H1 (cell line): ENCODE measurements at places on chromosomes 2 and 18. TPM values are rescaled to one million over a fixed set of nuclear protein-coding genes. Genes with fewer than 3 reads are reported as not detected.
A peak's percentile ranks its signal among the peaks of the same experiment; 100 is the strongest.

Gene CCBE1
- 2.6 and 4.4 TPM in 2 replicates for total RNA-seq

GRCh38 chr2:234690569-234691213 lies 193.8 kb upstream of the ARL4C start:
- H3K27ac ChIP-seq, result no peak overlapping the region
- DNase-seq, result peak; percentile 19
- H3K4me3 ChIP-seq, result no peak overlapping the region
- H3K27me3 ChIP-seq, result no peaks in the 10 kb centered on the region
- no peaks in the 10 kb centered on the region for H3K36me3 ChIP-seq

Gene PDE1A
- total RNA-seq, result 0.15 and 0.34 TPM in 2 replicates

GRCh38 chr18:7678801-7679200 lies 111.7 kb downstream of the PTPRM start:
- H3K4me3 ChIP-seq, result no peak overlapping the region
- no peaks in the 10 kb centered on the region for H3K27me3 ChIP-seq
- no peaks in the 10 kb centered on the region for H3K36me3 ChIP-seq
- H3K4me1 ChIP-seq, result no peaks in the 10 kb centered on the region
- no peak overlapping the region for H3K27ac ChIP-seq

DNA sequence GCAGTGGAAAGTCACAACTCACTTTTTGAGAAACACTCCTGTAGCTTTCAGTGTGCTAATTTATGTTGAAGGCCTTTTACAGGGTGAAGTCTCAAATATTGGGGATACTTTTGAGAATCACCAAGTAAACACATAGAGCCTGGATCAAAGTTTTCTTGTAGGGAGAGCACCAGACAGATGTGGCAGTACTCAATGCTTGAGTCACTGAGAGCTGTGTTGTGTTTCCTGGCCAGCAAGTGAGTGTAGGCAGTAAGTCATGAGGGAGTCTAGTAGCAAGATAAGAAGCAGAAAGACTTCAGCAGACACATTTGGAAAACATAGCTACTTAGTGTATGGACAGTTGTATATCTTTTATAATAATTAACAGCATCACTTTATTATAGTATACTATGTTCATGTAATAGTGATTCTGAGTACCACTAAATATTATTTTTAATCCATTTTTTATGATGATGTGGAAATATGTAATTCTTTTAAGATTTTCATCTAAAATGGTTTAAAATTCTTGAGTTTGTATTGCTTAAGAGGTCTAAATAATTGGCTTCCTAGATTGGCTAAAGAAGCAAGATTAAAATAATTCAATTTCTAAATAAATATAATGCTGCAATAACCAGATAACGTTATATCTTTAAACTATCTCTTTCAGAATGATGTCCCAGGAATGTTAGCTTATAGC lies 12.8 kb downstream of the PSMD1 start:
- no peak for DNase-seq
- H3K27me3 ChIP-seq, result no peaks in the 10 kb centered on the region
- no peak overlapping the region for H3K27ac ChIP-seq
- H3K4me3 ChIP-seq, result no peak overlapping the region
- H3K4me1 ChIP-seq, result no peaks in the 10 kb centered on the region

Gene MC2R
- not detected in 2 replicates for total RNA-seq

Gene GRHL1
- 2.8 and 3.6 TPM in 2 replicates for total RNA-seq

DNA sequence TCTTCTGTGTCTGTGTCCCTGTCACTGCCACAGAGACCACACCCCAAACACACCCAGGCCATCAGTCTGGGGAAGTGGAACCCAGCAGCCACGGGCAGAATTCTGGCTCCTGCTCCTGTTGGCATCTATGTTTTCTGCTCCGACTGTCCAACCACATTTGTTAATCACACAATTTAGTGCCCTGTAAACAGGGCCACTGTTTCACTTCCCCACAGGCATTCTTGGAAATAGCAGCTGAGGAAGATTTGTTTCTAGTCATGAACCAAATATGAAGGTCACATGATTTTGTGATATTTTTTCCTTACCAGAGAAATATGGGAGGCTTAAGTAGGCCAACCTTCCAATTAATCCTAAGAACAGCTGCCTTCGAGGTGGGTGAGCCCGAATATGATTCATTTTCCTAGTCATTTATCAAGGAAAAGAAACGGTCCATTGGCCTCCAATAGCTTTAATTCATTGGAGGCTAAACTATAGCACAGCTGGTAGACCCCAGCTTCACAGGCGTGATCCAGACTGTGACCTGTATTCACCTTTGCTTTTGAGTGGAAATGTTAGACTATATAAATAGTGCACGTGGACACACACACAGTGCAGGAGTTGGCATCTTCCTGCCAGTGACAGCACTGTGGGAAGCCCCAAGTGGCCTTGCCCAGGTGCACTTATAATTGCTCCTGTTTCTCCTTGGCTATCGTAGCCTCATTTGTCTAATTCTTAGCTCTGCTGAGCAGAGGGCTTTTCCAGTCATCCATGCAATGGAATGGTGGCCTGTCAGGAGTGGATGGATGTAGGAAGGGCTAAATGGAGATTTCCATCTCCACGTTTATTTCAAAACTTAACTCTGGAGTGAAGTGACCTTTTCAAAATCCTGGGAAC lies 267.9 kb downstream of the LPIN1 start:
- H3K4me3 ChIP-seq, result no peak overlapping the region
- no peaks in the 10 kb centered on the region for H3K4me1 ChIP-seq
- H3K27ac ChIP-seq, result no peak overlapping the region
- H3K36me3 ChIP-seq, result no peaks in the 10 kb centered on the region

GRCh38 chr2:241577413-241578122 lies 19.0 kb downstream of the BOK start:
- H3K4me3 ChIP-seq, result no peak overlapping the region
- no peaks in the 10 kb centered on the region for H3K4me1 ChIP-seq

DNA sequence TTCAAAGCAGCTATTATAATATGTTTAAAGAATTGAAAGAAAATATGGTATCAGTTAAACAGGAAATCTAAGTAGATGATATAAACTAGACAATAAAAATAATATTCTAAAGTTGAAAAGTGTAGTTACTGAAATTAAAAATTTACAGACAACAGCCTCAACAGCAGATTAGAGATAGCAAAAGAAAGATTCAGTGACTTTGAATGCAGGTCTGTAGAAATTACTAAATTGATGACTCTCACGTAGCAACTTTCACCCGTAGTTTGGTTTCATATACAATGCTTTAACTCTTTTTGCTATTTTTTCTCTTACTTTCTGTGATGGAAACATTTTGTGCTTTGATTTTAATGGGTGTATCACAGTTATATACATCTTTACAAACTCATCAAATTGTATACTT lies 44.8 kb downstream of the SPAST start:
- H3K27ac ChIP-seq, result no peak overlapping the region
- no peak for DNase-seq
- no peaks in the 10 kb centered on the region for H3K4me1 ChIP-seq
- H3K4me3 ChIP-seq, result no peak overlapping the region
- no peaks in the 10 kb centered on the region for H3K36me3 ChIP-seq

GRCh38 chr2:69946351-69947324 lies 14.8 kb downstream of the ASPRV1 start:
- no peak overlapping the region for H3K27ac ChIP-seq
- no peak for DNase-seq
- H3K27me3 ChIP-seq, result no peaks in the 10 kb centered on the region; the same call in 1 of the 2 replicates
- no peaks in the 10 kb centered on the region for H3K4me1 ChIP-seq

DNA sequence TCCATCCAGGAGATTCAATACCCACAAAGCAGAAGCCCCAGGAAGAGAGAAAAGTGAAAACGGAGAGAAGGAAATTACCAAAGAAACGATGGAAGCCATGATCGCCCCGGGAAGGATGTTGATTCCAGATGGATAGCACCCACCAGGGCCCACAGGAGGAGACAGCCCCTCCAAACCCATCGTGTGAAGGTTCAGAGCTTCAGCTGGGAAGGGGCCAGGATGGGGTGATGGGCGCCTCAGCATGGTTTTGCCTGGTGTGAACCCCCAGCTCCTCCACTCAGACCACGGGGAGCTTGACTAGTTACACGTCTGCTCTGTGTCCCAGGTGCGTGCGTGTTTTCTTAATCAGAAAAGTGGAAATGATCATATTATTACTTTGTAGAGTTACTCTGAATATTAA lies 264.5 kb downstream of the EIPR1 start:
- DNase-seq, result peak; percentile 14
- peaks cover 6% of the 10 kb centered on the region; the same call in 1 of the 2 replicates for H3K36me3 ChIP-seq
- no peak overlapping the region for H3K4me3 ChIP-seq
- no peaks in the 10 kb centered on the region for H3K4me1 ChIP-seq
- H3K27ac ChIP-seq, result no peak overlapping the region

- DNase-seq, result no peak
- H3K27ac ChIP-seq, result no peak overlapping the region
- no peak overlapping the region for H3K4me3 ChIP-seq
- no peaks in the 10 kb centered on the region for H3K36me3 ChIP-seq
- no peaks in the 10 kb centered on the region; the same call in 1 of the 2 replicates for H3K27me3 ChIP-seq
- no peaks in the 10 kb centered on the region for H3K4me1 ChIP-seq
Observed at GRCh38 chr2:217045700-217046475, 186.0 kb upstream of the TNP1 start.

DNA sequence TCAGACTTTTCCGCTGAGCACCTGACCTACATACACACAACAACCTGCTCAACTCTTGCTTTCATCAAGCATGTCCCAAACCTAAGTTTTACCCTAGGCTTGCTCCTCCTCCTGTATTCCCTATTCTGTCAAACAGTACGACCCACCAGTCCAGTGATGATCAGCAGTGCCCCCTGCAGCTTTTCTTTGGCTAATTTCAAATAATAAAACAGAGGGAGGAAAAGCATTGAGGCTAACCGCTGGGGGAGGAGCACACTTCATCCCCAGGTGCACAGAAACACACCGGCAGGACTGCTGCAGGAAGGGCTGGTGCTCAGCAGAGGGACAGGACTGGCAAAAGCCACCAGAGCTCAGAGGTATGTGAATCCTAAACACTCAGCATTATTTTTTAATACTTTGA lies 21.2 kb downstream of the E2F6 start:
- H3K4me3 ChIP-seq, result no peak overlapping the region
- no peaks in the 10 kb centered on the region for H3K4me1 ChIP-seq
- no peak for DNase-seq
- no peaks in the 10 kb centered on the region for H3K27me3 ChIP-seq

DNA sequence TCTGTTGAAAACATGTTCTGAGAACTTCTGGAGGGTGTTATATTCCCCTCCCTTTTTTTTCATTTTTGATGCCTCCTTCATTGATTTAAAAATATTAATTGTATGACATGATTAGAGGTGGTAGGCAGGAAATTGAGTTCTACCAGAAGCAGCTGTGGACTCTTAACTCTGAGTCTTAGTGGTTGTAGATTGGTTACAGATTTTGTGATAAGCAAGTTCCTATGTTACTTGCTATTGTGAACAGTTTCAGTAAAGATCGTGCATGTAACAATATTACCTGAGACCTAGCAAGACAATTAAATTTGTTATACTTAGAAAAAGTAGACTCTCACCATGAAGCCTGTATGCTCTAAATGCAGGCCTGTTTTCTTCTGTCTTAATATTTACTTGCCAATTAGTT lies 88.1 kb downstream of the PRPF40A start:
- H3K4me1 ChIP-seq, result no peaks in the 10 kb centered on the region
- H3K36me3 ChIP-seq, result peaks cover 19% of the 10 kb centered on the region
- no peaks in the 10 kb centered on the region for H3K27me3 ChIP-seq
- no peak overlapping the region for H3K4me3 ChIP-seq

Gene ACTR1B
- 40.7 and 43.8 TPM in 2 replicates for total RNA-seq

Gene AMER3
- total RNA-seq, result 0.19 and 0.55 TPM in 2 replicates

- no peak for DNase-seq
- H3K36me3 ChIP-seq, result no peaks in the 10 kb centered on the region
- H3K4me3 ChIP-seq, result no peak overlapping the region
- no peaks in the 10 kb centered on the region for H3K4me1 ChIP-seq
- H3K27me3 ChIP-seq, result no peaks in the 10 kb centered on the region
Observed at GRCh38 chr2:181836583-181836982, 54.9 kb upstream of the ITPRID2 start.

Gene ARHGAP28
- total RNA-seq, result 14.4 and 15.4 TPM in 2 replicates

DNA sequence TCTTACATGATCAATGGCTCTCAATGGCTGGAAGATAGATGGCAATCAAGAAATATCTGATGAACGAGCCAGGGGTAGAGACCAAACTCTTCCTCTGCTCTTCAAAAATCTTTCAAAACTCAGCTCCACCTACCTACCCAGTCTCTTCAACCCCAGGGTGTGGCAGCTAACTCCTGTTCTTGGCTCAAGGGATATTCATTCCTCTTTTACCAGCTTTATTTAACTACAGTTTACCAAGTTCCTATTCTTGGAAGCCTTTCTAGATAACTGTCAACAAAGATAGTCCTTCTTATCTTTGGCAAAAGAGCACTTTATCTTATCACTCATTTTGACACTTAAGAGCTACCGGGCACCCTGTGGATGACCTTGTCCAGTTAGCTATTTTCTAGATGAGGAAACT lies 36.3 kb downstream of the EPHA4 start:
- no peaks in the 10 kb centered on the region for H3K27me3 ChIP-seq
- DNase-seq, result no peak
- no peak overlapping the region for H3K4me3 ChIP-seq
- H3K4me1 ChIP-seq, result no peaks in the 10 kb centered on the region
- H3K36me3 ChIP-seq, result no peaks in the 10 kb centered on the region
- no peak overlapping the region for H3K27ac ChIP-seq

- H3K27me3 ChIP-seq, result no peaks in the 10 kb centered on the region
- H3K36me3 ChIP-seq, result no peaks in the 10 kb centered on the region
- DNase-seq, result no peak
Observed at GRCh38 chr2:64442277-64442676, 11.7 kb upstream of the LGALSL start.

Gene AGXT
- not detected in 2 replicates for total RNA-seq

Gene CAVIN2
- not detected in 2 replicates for total RNA-seq

Gene KLHL41
- not detected in 2 replicates for total RNA-seq

DNA sequence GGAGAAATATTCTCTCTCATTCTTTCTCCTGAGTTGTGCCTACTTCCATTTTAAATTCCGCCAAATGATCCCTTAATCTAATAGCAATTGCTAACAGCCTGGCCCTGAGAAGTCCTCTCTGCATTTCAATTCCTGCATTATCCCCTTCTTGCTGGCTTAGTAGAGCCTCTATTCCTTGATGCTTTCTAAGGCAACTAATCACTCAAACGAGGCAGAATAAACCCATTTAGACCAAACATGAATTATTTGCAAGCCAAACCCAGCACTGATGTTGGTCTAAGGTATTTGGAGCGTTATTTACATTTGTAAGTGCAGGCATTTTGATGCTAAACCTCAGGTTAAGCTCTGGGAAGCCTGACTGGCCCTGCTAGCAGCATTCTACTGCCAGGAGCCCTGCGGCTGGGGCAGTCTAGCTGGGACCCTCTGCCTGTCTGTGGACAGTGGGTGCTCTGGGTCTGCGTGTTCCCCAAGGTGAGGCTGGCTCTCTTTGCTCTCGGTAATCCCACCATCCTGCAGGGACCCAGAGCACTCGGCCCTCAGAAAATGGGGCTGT lies 173.1 kb upstream of the HS6ST1 start:
- H3K27ac ChIP-seq, result peak overlapping the region; percentile 63; the same call in 1 of the 2 replicates
- DNase-seq, result peak; percentile 58
- peak overlapping the region; percentile 24 for H3K4me3 ChIP-seq
- H3K27me3 ChIP-seq, result no peaks in the 10 kb centered on the region
- peaks cover 14% of the 10 kb centered on the region for H3K4me1 ChIP-seq

DNA sequence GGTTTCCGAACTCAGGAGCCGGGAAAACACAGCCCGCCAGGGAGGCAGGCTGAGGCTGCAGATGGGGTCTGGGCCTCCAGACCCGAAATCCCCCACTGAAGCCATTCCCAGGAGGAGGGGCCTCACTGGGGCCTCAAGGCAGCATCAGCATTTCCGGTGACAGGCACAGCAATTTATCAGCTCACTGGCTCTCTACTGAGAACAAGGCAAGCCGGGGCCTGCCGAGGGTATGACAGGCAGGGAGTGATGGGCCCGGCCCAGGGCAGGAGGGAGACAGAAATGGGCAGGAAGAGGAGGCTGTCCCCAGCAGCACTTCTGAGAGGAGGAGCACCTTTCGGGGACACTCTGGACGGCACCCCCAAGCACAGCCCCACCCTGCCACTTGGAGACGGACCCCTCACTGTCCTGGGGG lies 12.5 kb downstream of the SDC1 start:
- no peaks in the 10 kb centered on the region for H3K27me3 ChIP-seq
- no peak overlapping the region for H3K27ac ChIP-seq
- no peak overlapping the region for H3K4me3 ChIP-seq
- H3K4me1 ChIP-seq, result peaks cover 26% of the 10 kb centered on the region
